ENCODE measurements at places on chromosomes 13 and 19.
A peak's percentile ranks its signal among the peaks of the same experiment; 100 is the strongest.

- DNase-seq = no peak
These were observed 7.2 kb downstream of the ZNF708 start for GRCh38 chr19:21321996-21322395.

- DNase-seq = no peak
These were observed 21.6 kb downstream of the SPATA13 start for GRCh38 chr13:24181991-24182702.

DNA sequence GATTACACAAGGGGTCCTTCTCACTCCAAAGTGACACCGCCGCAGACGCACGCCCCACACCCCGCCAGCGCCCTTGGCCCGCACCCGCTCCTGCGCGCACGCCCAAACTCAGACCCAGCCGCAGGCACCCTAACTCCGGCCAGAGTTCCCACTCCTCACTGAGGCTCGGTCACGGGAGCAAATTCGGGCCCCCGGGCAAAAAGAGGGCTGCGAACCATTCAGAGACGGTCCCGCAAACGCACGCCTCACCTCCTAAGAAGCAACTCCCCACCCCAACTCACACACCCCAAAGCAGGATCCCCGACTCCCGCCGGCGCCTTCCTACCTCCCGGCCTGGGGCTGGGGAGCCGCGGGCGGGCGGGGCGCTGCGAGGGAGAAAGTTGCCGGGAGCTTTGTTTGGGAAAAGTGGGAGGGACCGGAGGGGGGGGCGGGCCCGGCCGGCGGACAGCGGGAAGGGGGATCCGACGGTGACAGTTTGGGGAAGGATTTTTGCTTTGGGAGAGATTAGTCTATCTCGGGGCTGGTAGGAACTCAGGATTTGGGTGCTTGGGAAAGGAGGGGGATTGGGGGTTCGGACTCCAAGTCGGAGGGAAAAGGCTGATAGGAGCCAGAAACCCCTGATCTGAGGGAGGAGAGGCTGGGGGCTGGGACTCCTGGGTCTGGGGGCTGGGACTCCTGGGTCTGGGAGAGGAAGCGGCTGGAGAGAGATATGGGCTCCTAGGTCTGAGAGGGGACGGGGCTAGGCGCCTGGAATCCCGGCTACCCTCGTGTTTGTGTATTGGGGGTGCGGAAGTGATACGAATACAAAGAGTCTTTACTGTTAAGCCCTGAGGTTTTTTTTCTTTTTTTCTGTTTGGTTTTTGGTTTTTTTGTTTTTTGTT lies at the start of gene TEAD2:
Gene TEAD2, minus strand, starts transcription at position 369 of the 881 bp plus-strand sequence. CDS start 2,341 bp downstream, outside the sequence.
- peak; percentile 95 for DNase-seq

DNA sequence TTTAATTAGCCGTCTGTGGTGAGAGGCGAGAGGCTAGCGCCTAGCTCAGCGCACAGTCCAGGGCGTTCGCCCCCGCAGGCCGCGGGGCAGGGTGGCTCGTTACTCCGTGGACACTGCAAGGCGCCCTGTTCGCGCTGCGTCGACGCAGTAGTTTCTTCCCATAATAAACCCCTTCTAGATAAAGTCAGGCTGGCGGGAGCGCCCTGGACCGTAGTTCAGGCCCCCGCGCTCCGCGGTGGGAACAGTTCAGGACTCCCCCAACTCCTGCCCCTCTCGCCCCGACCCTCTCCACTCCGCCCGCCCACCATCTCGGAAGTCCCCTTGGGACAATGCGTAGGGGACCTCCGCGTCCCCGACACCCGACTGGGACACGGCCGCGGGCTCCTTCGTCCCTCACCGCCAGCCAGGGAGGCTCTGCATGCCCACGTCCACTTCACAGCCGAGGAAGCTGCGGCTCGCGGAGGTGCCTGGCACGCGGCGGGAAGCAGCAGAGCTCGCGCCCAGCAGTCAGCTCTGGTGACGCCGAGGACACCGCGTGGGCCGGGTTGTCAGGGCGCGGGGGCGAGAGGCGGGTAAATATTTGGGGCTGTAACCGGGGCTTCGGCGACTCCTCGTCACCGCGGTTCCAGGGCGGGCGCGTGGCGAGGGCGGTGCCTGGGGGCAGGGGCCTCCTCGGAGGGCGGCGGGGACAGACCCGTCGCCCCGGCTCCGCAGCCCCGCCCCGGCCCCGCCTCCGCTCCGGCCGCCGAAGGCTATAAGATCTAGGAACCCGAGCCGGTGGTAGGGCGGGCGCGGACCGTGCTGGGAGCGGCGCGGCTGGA lies at the start of gene RGCC:
Gene RGCC, plus strand, starts transcription at position 783 of the 821 bp plus-strand sequence. CDS start 158 bp downstream, outside the sequence.
- DNase-seq = peak; percentile 80

DNA sequence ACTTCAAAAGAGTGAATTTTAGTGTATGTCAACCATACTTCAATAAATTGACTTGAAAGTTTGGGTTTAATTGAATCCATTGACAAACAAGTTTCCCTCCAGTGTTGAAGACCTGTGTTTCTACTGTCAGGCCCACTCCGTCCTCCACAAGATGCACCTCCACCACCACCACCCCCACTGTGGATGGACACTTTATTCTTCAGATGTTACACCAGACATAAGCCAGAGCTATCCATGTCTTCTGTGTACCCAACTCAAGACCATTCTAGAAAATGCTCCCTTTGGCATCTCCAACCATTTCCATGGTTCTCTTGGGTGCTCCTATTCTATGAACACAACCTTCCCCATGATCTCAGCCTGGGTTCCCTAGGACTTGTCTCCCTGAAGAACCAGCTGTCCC lies 207.0 kb downstream of the COL4A1 start:
- DNase-seq = no peak

GRCh38 chr13:26991508-26992181 lies 180.0 kb downstream of the USP12 start:
- DNase-seq = no peak

- DNase-seq = no peak
These were observed 85.8 kb downstream of the SIPA1L3 start for GRCh38 chr19:37992761-37993160.

DNA sequence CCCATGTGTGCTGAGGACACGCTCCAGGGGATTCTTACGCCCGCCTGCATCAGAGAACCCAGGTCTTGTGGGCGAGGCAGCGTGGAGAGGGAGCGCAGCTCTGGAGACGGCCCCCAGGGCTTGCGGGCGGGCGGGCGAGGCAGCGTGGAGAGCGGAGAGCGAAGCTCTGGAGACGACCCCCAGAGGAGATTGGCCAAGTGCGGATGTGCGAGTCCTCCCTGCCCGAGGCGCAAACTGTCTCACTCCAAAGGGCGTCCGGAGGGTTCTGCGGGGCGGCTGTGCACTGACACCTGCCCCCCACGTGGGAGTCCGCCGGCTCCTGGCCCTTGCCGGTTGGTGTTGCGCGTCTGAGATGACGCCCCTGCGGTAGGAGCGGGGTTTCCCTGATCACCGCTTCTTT lies 39.8 kb downstream of the MCF2L start:
- no peak for DNase-seq

DNA sequence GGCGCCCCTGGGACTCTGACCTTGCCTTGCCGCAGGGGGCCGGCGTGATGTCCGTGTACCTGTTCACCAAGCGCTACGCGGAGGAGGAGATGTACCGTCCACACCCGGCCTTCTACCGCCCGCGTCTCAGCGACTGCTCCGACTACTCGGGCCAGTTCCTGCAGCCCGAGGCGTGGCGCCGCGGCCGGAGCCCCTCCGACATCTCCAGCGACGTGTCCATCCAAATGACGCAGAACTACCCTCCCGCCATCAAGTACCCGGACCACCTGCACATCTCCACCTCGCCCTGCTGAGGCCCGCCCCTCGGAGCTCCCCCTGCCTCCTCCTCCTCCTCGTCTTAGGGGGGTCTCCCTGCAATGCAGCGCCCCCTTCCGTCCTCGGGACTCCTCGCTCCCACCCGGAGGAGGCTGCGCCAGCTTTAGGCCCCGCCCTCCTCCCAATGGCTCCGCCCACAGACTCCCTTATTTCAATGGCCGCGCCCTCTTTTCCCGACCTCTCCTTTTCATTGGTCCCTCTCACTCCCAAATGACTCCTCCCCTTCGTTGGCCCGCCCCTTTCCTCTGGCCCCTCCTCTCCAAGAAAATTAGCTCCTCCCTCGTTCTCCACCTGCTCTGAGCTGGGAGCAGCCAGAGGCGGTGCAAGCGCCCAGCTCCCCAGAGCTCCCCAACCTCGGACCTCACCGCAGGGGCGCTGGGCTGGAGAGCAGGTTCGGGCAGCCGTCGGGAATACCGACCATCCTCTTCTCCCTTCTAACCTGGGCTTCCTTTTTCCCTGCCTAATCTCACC lies 20.5 kb upstream of the CACNG8 start:
- no peak for DNase-seq

DNA sequence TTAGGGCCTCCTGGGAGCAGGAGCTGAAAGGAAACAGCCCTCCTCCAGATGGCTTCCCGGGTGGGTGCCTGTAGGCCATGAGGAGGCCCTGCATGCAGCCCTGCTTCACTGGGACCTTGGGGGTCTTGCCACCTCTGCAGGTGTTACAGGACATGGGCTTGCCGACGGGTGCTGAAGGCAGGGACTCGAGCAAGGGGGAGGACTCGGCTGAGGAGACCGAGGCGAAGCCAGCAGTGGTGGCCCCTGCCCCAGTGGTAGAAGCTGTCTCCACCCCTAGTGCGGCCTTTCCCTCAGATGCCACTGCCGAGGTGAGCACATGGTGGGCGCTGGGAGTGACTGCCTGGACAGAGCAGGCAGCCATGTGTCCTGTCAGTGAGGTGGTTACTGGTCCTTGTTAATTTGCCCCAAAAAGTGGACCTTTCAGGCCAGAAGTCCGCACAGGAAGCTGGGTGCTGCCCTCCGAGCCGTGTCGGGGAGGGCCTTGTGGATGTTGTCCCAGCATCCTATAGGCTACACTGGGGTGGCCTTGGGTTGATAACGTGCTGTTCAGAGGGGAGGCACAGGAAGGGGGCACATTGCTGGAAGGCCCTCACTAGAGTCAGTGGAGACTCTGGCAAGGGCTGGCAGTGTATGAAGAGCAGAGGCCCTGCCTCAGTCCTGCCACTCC lies 18.7 kb upstream of the QTRT1 start:
- no peak for DNase-seq

DNA sequence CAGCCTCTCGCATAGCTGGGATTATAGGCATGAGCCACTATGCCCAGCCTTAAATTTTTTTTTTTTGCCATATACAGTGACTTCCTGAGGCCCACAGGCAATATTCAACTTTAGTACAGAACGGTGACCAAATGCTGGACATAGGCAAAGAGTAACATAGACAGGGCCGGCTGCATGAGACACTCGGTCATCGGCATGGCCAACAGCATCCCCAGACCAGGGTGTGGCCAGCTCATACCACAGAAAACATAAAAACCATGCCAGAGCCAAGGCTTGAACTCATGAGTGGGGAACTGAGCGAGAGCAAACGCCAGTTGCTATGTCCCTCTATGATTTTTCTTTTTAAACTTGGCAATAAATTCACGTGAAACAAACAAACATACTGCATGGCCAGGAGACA lies 17.0 kb downstream of the KANK2 start:
- DNase-seq = no peak

- DNase-seq = no peak
These were observed 13.3 kb downstream of the ZNF71 start for GRCh38 chr19:56608274-56608964.

DNA sequence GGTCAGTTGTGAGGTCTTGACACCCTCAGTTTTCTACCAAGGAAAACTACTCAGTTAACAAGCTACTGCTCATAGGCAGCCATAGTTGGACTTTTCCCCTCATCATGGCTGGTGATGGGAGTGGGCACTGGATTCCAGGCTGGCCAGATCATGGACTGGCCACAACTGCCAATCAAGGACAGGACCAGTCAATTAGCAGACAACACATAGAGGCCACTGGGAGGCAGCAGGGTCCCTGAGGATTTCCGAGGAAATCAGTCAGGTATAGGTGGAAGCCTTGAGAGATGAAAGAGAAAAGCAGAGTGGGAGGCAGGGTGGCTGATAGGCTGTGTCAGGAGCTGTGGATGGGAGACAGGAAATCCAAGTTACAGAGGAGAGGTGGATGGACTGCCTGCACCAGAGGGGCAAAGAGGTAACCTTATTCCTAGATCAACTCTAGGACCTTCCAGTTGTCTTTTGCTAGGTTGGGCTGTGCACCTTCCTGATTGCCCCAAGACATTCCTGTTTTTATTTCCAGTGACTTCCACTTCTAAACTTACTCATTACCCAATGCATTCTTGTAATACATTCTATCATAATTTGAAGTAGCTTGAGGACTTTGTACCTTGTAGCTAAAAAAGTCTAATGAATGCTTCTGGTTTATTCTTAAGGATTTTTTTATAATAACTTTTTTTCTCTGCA lies 361.8 kb downstream of the KCNRG start:
- DNase-seq = no peak

DNA sequence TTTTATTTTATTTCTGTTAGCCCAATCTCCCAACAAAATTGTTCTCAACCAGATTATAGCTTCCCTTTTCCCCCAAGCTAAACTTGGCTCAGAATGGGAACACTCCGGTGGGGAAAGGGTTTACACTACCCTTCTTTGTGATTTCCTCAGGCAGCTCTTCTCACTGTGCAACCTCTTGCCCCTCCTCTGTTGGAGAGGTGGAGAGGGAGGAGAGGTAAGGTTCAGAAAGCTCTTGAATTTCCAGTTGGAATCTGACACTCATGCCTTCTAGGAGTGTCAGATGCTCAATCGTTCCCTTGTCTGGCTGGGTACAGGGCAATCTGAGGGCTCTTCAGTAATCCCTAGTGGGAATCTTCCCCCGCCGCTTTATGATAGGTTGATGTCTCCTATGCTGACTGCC lies 486.1 kb upstream of the KLF12 start:
- no peak for DNase-seq

DNA sequence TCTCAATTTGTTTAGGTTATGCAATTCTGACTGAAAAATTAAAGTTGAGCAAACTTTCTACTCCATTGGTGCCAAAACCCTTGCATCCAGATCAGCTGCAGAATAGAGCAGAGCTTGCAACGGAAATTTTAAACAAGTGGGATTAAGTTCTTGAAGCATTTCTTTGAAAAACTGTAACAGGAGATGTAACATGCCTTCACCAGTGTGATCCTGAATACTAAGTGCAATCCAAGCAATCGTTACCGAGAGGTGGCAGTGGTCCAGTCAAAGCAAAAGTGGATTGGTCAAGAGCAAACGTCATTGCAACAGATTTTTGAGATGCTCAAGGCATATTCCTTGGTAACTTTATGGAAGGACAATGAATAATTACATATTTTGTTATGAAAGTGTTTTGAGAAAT lies 841.1 kb upstream of the SLITRK5 start:
- DNase-seq = no peak

- no peak for DNase-seq
These were observed 21.7 kb upstream of the FBXL3 start for GRCh38 chr13:77048681-77049080.

DNA sequence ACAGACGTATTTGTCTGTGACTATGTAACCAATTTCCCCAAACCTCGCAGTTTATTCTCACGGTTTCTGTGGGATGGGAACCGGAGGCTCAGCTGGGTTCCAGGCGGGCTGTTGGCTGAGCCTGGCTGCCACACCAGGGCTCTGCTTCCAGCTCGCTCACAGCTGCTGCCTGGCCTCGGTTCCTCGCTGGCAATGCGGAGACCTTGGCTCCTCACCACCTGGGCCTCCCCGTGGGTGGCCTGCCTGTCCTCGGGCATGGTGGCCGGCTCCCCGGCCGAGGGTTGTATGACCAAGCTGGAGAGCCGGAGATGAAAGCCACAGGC lies 218.9 kb upstream of the MAB21L1 start:
- no peak for DNase-seq

Data from lower leg skin (tissue), 4 donors.